ENCODE measurements at places on chromosomes 12 and 14.
A peak's percentile ranks its signal among the peaks of the same experiment; 100 is the strongest.

DNA sequence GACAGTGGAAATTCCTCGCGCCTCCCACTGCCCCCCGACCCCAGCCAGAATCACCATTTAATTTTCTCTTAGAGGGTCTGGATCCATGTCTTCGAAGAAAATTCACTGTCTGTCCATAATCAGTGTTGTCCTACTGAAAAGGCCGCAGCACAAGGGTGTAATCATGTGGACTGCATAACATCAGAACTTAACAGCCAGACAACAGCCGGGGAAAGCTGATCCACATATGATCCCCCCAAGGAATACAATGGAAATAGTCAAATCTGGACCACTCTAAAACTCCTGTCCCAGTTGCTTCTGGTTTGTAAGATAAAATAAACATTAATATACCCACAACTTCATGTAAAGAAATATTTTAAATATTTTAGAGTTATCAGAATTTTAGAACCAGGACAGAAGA is 177.5 kb downstream of the SSPN start:
- DNase-seq = no peak

- no peak for DNase-seq
Measured at GRCh38 chr14:74702293-74702692, 10.6 kb downstream of the AREL1 start.

- DNase-seq = no peak
Measured at GRCh38 chr14:41859336-41859735, 252.7 kb downstream of the LRFN5 start.

DNA sequence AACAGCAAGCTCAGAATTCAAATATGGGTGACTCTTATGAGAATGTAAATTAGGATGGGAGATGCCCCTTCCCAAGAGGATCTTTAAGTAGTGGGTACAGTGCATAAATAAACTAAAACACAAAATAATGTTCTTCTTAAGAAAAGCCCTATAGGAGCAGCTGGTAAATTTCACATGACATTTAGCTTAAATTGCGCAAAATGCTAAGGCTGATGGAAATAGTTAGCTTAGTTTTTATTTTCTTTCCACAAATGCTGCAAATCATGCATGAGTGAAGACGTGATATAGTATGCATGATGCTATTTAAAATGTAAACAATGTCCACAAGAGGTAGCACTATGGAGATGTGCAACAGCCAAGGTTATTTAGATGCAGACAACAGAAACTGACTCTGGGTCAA is 328.1 kb downstream of the ATP23 start:
- DNase-seq = no peak

- DNase-seq = no peak
Measured at GRCh38 chr14:38063711-38064320, 143.9 kb upstream of the SSTR1 start.

GRCh38 chr12:5723711-5724252 is 221.3 kb downstream of the ANO2 start:
- no peak for DNase-seq

DNA sequence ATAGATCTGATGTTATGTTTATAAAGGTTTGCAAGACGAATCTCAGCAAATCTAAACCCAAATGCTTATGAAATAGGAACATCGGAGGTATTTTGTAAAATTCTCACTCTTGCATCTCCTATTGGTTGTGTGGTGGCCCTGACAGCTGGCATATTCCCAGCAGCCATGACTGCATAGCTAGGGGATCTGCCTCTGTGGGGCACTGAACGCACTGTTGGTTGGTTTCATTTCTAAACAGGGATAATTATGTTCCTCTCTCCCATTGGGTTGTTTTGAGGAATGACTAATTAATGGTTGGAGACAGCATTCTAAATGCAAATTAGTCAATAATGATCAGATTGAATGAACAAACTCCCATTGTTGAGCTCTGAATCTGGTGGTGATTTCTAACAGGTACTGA is 2.7 kb upstream of the BEST3 start:
- no peak for DNase-seq

GRCh38 chr12:7162691-7163114 is 26.8 kb upstream of the PEX5 start:
- no peak for DNase-seq

DNA sequence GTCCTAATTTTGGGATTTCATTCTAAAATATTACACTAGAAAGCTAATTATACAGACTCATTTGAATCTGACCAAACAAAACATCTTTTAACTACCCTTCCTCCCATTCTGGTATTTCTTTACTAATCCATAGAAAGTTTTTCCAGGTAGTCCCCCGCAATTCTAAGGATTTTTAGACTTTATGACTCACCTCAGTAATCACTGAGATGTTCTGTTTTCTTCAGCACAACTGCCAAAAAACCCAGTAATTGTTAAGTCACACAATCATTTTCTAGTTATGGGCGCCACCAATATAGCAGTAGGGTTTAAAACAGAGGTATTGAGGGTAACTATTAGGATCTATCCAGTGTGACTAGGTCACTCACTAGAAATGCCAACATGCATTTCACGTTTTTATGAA is 1.6 kb upstream of the ARID4A start:
- DNase-seq = no peak

- DNase-seq = no peak
Measured at GRCh38 chr12:80894179-80894578, 43.6 kb downstream of the LIN7A start.

DNA sequence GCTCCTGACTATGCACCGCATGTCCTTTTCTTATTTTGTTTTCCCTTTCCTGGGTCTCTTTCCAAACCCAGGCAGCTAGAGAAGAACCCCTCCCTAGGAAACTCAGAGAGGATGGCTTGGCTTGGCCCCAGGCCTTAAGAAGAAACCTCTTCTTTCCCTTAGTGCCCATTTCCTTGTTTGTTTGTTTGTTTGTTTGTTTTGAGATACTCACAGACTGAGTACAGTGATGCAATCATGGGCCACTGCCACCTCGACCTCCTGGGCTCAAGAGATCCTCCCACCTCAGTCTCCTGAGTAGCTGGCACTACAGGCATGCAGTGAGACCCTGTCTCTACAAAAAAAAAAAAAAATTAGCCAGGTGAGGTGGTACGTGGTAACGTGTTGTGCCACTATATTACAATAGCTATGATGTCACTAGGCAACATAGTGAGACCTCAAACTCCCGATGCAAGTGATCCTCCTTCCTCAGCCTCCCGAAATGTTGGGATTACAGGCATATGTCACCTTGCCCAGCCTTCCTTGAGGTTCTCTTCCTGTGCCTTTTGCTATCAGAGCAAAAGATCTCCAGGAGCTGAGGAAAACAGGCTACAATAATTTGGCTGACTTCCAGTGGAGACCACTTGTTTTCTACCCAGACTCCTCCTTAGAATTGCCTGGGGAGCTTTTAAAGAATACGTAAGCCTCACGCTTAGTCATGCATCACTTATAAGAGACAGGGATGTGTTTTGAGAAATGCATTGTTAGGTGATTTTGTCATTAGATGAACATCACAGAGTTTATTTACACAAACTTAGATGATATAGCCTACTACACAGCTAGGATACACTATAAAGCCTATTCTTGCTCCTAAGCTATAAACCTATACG is 34.5 kb upstream of the LGALS3 start:
- DNase-seq = peak; percentile 66

- no peak for DNase-seq
Measured at GRCh38 chr12:1655225-1655788, 26.3 kb downstream of the WNT5B start.

- no peak for DNase-seq
Measured at GRCh38 chr12:53259891-53260290, 8.2 kb upstream of the ESPL1 start.

DNA sequence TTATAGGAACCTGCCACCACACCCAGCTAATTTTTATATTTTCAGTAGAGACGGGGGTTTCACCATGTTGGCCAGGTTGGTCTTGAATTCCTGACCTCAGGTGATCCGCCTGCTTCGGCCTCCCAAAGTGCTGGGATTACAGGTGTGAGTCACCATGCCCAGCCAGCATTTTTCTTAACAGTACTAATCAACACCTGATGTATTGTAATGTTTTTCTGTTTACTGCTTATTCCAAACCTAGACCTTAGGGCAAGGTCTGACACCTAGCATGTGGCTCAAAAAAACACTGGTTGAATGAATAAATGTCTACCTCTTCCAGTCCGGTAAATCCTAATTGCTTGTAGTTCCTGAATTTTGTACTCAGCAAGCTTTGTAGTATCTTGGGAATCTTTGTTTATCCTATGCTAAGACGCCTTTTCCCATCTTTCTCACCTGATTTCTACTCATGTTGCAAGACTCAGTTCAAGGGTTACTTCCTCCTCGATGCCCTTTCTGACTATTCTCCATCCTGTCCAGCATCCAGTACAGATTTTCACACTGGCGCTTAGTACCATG is 2.8 kb downstream of the PAN2 start:
- DNase-seq = no peak

DNA sequence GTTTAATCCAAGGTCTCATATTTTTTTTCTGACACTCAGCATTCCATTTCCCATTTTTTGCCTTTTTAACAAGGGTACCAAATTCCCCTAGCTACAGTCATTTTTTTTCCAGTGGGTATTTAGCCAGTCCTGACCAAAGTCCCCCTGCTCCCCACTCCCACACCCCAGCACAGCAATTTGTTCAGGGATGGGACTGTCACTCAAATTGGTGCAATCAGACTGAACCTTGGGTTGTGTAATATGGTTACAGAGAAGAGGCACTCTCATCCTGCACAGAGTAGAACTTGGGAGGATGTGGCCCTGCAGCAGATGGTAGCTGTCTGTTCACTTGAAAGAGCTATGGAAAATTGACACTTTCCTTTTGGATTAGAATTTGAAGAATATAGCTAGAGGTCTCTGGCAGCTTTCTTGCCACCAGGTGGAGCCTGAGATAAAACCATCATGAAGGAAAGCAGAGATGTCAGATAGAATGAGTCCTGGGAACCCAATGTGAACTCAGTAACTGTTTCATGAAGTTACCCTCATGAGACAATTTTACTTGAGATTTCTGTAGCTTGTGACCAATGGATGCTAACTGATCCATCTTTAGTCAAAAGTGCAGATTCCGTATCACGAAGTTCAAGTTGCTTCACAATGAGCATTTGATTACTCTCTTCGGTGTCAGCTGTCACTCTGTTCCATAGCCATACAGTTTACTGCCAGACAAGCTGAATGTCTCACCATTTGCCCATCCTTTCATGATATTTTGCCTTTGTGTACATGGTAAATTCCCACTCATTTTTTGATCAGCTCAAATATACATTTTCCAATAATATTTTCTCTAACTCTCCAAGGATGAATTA is 394.0 kb upstream of the SYT1 start:
- no peak for DNase-seq

GRCh38 chr12:104702565-104703139 is 245.9 kb downstream of the CHST11 start:
- DNase-seq = no peak

DNA sequence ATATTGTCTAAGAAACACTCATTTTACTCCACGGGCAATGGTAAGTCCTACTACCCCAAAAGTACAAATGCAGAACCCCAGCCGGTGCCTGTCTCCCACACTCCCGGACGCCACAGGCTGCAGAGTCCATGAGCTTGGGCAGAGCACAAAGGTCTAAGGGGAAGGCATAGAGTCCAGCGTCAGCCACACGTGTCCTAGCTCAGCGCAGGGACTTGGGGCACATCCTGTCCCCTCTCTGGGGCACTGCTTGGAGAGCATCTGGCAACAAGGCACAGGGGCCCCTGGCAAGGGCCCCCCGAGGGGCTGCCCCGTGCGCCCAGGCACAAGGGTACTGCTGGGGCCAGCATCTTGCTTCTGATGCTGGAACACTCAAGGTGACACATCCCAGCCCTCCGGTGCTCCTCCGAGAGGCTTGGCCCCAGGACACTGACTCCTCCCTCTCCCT is 58.4 kb downstream of the BCL11B start:
- no peak for DNase-seq

- no peak for DNase-seq
Measured at GRCh38 chr12:88413646-88414045, 166.6 kb downstream of the KITLG start.

GRCh38 chr14:54220071-54220703 is 176.6 kb upstream of the CDKN3 start:
- DNase-seq = no peak

GRCh38 chr14:91361233-91361811 is 56.3 kb downstream of the CCDC88C start:
- DNase-seq = peak; percentile 64

DNA sequence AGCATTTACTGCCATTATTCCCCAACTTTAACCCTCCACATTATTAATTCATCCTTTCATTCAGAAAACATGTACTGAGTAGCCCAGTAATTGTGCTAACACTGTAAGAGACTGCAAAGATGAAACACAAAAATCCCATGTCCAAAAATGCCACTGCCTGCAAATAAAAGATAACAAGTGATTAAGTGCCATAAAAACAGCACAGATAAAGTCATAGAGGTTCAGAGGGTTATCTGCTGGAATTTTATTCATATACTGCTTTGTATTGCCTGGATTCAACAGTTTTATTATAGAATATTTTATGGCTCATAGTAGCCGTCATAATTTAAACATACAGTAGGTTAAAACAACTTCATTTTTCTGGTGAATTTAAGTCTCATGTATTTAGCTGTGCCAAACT is 177.9 kb downstream of the KICS2 start:
- no peak for DNase-seq

- no peak for DNase-seq
Measured at GRCh38 chr14:32932914-32933628, 5.6 kb upstream of the NPAS3 start.

GRCh38 chr12:113152835-113153814 is 3.6 kb downstream of the CFAP73 start:
- no peak for DNase-seq

GRCh38 chr14:35051796-35052195 is 5.7 kb downstream of the FAM177A1 start:
- no peak for DNase-seq

- DNase-seq = no peak
Measured at GRCh38 chr12:77777274-77777673, 53.4 kb upstream of the NAV3 start.

GRCh38 chr14:40119321-40119720 is 687.1 kb upstream of the FBXO33 start:
- DNase-seq = no peak
